T follicular helper cell (primary cell): ENCODE measurements at places on chromosomes 16 and 17.

DNA sequence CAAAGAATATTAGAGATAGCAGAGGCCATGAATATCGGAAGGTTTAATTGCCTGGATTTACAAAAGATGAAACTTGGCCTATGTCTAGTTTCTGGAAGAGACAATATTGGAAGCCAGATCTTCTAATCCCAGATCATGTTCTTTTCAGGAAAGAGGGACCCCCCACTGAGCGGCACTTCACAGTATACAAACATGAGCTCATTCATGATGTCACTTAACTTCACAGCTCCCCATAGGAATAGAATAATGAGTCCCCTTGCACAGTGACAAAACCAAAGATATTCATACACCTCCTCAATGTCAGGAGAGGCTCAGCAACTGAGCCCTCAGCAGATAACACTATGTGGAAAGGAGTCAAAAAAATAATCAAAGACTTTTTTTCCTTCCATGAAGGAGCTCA is 147.5 kb downstream of the CDH11 start:
- DNase-seq: no peak

GRCh38 chr17:78523934-78524655 is 53.1 kb downstream of the DNAH17 start:
- DNase-seq: no peak

DNA sequence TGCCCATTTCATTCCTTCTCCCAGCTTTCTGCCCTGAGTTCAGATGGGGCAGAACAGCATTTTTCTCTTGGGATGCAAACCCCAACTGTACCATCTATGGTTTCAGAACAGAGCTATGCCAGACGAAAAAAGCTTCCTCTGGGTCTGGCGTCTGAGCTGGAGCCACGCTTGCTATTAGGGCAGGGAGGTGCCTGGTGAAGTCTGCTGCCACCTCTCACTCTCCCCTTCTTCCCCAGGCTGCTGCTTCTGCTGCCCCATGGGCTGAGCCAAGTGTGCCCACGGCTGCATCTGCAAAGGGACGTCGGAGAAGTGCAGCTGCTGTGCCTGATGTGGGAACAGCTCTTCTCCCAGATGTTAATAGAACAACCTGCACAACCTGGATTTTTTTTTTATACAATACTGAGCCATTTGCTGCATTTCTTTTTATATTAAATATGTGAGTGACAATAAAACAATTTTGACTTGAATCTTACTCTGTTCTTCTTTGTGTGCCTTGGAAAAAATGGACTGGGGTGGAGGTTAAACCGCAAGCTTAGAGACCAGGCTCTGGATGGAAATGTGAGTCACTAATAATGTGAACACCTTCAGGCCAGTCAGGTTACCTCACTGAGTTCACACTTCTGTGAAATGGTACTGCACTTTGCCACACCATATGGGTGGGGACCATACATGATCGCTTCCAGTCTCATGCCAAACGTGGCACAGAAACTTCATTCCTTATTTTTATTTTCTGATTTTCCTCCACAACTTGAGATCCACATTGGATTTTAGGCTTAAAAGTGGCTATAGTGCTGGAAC is 1.7 kb upstream of the MT1A start:
- no peak for DNase-seq

GRCh38 chr17:72422505-72423285 is 301.9 kb downstream of the SOX9 start:
- DNase-seq: no peak

- no peak for DNase-seq
Observed at GRCh38 chr17:68394608-68395331, 62.5 kb downstream of the WIPI1 start.

DNA sequence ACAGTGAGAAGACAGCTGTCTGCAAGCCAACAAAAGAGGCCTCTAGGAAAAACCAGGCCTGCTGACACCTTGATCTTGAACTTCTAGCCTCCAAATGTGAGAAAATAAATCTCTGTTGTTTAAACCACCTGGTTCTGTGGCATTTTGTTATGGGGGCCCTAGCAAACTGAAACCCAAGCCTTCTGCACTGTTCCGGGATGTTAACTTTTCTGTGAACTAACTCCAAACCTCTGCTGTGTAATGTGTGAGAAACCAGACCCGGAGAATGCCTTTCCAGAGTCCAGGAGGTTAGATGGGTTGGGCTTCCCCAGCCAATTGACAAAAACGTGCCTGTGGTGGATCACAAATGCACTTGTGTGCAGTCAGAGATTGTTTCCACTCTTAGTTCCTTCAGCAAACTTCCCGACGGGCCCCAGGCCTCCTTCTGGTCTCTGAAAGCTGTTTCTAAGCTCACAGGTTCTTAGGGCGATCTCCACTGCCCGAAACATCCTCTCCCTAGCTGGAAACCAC is 13.6 kb upstream of the GGA2 start:
- DNase-seq: no peak

GRCh38 chr17:13540546-13540945 is 61.2 kb downstream of the HS3ST3A1 start:
- no peak for DNase-seq

DNA sequence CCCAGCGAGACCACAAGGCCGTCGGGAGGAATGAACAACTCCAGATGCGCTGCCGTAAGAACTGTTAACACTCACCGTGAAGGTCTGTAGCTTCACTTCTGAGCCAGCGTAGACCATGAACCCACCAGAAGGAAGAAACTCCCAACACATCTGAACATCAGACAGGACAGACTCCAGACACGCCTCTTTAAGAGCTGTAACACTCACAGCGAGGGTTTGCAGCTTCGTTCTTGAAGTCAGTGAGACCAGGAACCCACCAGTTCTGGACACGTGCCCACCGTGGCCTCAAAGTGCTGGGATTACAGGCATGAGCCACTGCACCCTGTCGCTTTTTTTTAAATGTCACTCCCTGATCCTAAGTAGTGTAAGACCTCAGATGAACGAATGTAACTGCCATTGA is 17.3 kb downstream of the KPNA2 start:
- no peak for DNase-seq

GRCh38 chr16:2955438-2955778 is 8.7 kb upstream of the KREMEN2 start:
- DNase-seq: no peak

- DNase-seq: no peak
Observed at GRCh38 chr16:91484-91883, 13.5 kb downstream of the MPG start.

GRCh38 chr16:66596986-66597848 is 7.3 kb upstream of the CMTM3 start:
- no peak for DNase-seq

DNA sequence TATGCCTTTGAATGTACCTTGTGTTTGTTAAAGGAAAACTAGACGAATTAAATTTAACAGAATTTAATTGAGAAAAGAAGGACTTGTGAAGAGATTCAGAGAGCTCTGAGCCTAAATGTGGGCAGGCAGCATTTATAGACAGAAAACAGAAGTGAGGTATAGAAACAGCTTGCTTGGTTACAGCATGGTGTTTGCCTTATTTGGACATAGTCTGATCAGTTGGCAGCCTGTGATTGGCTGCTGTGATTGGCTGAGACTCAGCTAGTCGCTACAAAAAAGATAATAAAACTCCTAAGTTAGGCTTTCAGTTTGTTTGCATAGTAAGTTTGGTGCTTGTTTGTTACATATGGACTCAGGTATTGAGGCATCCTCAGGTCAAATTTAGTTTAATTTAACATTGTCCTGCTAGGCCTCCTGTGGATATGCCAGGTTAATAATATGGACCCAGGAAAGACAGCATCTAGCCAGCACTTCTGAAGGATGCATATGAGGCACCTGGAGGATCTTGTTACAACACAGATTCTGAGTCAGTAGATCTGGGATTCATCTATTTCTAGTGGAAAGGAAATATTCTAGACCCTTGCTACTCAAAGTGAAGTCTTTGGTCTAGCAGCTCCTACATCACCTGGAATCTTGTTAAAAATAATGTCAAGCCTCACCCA is 43.4 kb downstream of the SLFN5 start:
- peak; percentile 13 for DNase-seq

GRCh38 chr17:7745748-7746470 is 28.4 kb downstream of the DNAH2 start:
- DNase-seq: no peak

- no peak for DNase-seq
Observed at GRCh38 chr17:41049110-41049509, 2.0 kb upstream of the KRTAP2-1 start.
